ENCODE measurements at places on chromosomes 5 and 9.
A peak's percentile ranks its signal among the peaks of the same experiment; 100 is the strongest.

GRCh38 chr9:18361646-18362045, 112.3 kb upstream of the ADAMTSL1 start:
- DNase-seq = no peak

- DNase-seq = peak; percentile 32
Observed at GRCh38 chr5:179265514-179266290, 79.6 kb downstream of the ADAMTS2 start.

GRCh38 chr9:93051680-93052089, 6.8 kb upstream of the SUSD3 start:
- no peak for DNase-seq

GRCh38 chr9:135865531-135865930, 41.8 kb downstream of the CAMSAP1 start:
- DNase-seq = no peak

- DNase-seq = no peak
Observed at GRCh38 chr5:180669661-180670060, 20.3 kb upstream of the FLT4 start.

Measured in NCI-H1092 (cell line).